ENCODE measurements at places on chromosomes 3 and 15.

DNA sequence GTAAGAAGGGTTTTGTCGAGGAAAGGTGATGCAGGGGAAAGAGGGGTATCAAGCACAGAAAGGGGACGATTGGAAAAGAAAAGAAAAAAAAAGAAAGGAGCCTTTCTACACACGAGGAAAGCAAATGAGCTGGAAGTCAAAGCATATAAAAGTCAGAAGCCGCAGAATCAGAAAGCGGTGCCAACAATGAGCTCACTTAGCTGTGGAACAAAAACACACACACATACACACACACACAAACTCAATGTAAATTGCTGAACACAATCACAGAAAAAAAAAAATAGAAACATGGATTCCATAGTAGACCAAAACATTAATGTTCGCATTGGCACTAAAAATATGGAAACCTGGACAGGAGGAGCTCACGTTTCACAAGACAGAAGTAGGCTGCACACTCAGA lies 63.4 kb upstream of the FEZF2 start:
- no peak for DNase-seq

GRCh38 chr15:47003568-47003967 lies 713.7 kb upstream of the SEMA6D start:
- no peak for DNase-seq

DNA sequence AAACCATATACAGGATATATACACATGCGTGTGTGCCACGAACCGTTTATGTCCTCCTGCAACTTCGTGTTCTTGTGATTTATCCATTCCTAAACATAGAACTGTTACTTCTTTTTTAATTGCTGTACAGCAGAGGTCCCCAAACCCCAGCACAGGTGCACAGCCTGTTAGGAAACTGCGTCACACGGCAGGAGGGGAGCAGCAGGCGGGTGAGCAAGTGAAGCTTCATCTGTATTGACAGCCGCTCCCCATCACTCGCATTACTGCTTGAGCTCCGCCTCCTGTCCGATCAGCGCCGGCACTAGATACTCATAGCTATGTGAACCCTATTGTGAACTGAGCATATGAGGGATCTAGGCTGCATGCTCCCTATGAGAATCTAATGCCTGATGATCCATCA lies 34.9 kb upstream of the NRROS start:
- peak; percentile 21 for DNase-seq

DNA sequence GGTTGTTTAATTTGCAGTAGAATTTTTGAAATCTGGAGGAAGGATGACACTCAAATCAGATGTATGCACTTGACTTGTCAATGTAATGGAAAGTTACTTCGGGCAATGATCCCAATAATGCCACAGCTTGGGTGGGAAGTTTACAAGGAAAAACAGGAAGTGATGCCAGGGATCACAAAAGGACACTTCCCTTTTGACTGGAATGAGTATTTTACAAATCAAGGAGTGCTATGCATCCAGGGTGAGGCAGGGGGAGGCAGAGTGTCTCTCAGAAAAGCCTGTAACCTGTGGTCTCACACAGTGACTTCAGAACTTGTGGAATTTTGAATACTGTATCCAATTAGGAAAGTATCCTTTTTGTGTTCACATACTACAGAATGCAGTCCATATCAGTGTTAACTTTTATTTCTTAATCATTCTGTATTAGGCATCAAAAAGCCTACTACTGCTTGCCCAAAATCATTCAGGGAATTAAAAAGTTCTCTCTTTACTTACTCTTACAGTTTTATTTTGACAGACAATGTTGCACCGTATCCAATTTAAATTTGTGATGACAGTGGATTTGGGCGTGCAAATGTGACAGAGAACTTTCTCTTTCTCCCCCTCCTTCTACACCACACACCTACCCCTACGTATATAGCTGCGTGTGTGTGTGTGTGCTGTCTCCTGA lies 445.1 kb downstream of the MECOM start:
- DNase-seq = no peak

DNA sequence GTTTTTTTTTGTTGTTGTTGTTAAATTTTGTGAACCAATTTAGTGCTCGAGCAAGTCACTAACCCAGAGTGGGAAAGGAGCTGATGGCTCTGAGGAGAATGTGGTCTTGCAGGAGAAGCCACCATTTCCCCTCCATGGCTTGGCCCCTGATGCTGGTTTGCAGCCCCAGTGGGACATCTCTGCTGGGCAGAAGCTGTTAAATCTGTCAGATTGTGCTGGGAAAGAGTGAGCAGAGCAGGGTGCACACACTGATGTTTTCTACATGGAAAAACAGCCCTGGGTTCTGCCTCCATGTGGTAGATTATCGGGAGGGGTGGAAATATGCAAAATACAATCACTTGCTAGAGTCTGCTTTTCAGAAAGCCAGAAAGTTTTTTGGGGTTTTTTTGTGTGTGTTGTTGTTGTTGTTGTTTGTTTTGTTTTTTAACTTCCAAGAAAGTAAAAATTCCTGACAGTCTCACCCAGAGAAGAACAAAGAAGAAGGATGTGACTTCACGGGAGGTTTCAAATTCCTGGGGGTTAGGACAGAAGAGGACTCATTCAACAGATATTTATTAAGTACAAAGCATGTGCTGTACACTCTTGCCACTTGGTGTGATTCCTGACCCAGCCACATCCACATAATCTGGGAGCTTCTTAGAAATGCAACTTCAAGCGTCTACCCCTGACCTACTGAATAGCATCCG lies 133.7 kb downstream of the FOXB1 start:
- DNase-seq = no peak

DNA sequence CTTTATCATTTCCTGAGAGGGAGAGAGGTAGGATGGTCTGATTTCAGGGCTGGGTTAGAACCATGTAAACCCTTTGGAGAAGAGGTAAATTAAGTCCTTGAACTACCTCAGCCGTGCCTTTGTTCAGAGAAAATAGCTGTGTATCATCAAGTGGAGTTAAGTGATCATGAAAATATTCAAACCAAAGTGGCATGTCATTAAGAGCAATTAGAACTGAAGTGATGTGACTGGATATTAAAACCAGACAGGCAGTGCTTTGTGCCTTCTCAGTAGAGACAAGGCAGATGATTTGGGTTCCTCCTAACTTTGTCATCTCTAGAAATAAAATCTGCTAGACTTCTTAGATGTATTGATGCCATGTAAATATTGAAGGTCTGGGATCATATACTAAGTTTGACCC lies 171.5 kb downstream of the IL5RA start:
- DNase-seq = no peak

DNA sequence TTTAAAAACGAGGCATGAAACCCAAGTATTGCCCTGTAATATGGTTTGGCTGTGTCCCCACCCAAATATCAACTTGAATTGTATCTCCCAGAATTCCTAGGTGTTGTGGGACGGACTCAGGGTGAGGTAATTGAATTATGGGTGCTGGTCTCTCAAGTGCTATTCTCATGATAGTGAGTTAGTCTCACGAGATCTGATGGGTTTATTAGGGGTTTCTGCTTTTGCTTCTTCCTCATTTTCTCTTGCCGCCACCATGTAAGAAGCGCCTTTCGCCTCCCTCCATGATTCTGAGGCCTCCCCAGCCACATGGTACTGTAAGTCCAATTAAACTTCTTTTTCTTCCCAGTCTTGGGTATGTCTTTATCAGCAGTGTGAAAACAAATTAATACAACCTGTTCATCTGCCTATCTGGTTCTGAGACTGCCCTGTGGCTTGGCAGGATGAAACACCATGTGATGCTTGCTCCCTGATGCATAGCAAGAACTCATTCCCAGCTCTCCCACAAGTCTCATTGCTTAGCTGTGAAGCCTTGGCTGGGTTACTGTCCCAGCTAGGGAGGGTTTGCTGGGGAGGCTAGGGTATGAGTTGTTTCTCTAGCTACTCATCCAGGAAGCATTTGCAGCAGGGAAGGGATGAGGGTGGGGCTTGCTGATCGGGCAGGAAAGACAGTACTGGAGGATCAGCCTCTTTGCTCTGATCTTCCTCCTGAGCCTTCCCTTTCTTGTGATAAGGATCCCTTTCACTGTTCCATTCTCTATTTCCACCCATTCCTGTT lies 3.7 kb upstream of the SQOR start:
- no peak for DNase-seq

DNA sequence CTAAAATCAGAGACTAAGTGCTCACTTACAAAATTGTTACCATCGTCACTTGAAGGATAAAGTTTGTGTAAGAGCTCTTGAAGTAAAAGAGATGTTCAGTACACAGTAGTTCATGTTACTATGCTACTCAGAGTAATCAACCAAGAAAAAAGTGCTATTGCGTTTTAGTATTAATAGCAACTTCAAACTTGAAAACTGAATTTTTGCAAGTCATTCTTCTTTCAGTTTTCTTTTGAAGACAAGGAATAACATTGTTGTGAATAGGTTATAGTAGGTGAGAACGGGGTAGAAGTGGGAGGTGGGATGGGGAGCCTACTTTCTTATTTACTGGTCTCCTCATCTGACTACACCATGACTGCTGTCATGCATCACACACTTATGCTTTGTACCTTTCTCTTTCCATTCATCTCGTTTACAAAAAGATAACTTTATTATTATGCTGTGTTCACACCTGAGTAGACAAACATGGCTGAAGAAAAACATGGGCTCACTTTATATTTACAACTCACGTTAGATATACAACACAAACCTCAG lies 39.3 kb upstream of the P3H2 start:
- DNase-seq = no peak

DNA sequence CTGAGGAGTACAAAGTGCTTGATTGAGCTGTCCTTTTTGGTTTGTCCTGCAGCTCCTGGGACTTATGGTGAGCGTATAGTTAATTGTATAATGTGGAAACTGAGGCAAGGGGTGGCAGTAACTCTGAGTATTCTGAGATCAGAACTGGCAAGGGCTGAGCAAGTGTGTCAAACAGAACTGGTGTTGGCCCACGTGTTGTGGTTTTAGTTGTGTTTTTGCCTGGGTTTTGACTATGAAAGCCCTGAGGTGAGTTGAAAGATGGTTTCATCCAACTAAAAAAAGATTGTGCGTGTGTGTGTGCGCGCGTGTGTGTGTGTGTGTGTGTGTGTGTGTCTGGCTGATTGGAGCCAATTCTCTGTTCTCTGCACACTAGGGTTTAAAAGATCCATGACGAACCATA lies 154.1 kb downstream of the EDEM1 start:
- no peak for DNase-seq

DNA sequence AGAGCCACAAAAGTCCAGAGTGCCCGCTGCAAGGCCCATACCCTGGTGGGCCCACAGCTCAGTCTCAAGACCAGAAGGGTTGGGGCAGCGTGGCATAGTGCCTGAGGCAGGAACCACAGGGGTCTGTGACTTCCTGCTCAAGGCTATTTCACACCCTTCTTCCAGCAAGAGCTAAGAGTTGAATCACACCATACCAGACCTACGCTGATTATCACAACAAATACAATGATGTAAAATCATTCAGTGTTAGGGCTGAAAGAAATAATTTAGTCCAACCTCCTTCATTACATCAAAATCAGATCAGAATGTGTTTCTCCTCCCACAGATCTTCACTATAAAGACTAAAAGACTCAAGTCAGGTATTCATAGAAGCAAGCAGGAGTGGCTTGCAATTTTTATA lies 27.8 kb upstream of the ST8SIA2 start:
- no peak for DNase-seq

DNA sequence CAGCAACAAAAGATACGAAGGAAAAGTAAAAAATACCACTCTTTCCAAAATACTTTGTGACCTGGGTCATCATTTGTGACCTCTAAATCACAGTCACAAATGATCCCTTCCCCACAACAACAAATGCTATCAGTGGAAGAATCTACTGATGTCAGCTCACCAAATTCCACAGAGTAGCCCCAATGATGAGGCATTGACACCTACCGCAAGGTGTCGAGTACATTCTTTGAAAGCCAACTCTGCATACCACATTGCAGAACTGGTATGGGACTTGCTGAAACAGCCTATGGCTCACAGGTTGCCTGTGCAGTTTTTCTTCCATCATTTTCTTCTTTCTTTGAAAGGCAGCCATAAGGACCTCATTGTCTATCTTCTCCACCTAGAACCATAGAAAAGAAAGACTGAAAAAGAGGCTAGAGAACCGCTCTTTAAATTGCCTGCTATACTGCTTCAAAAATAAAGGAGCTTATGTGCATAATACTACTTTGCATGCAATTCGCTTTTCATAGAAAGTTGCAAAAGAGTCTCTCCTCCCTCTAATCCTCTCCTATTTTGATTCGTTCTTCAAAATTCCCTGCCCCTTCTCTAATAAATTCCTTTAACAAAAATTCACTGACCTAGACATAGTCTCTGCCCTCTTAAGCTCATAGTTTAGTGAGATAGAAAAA lies 21.4 kb upstream of the KPNA1 start:
- no peak for DNase-seq

GRCh38 chr3:17423786-17424536 lies 318.5 kb downstream of the TBC1D5 start:
- DNase-seq = no peak

DNA sequence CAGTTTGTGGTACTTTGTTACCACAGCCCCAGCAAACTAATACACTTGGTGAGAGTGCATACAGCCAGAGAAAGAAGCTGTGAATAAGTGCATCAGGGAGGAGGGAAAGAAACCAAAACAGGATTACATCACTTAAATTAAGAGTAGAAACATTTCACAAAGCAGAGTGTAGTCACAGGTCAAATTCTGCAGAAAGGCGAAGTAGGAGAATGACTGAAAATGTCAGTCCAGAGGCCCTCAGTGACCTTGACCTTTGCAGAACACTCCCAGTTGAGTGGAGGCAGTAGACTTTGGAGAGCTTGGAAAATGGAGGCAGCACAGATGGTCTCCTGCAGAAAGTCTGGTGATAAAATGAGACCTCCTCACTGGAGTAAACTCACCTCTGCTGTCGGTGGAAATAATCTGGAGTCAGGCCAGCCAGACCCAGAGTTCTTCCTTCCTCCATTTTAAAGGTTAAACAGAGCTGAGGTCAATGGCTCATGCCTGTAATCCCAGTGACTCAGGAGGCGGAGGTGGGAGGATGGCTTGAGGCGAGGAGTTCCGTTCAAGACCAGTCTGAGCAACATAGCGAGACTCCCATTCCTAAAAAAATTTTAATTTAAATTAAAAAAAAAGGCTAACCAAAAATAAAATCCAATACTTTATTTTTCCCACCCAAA lies 5.0 kb downstream of the CD86 start:
- DNase-seq = no peak

- no peak for DNase-seq
These were observed 23.7 kb upstream of the TICRR start for GRCh38 chr15:89551550-89551949.

DNA sequence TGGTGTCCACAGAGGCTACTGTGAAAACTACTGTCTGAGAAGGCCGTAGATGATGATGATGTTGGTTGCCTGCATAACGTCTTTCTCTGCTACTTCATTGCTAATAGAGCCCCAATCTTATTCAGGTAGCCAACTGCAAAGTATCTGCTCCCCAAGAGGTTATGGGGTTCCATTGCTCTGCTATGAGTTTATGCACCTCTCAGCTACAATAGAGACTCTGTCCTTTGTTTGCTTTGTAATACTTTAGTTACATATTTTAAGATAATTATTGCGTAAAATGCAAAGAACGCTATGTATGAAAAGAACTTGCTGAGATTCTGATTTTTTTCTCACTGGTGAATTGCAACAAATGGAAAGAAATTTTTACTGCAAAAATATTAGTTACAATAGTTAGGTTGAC lies 27.8 kb upstream of the GMPPB start:
- DNase-seq = no peak

- no peak for DNase-seq
These were observed 14.1 kb downstream of the KCNMB3 start for GRCh38 chr3:179236669-179237301.

- no peak for DNase-seq
These were observed 244.4 kb downstream of the ADAMTSL3 start for GRCh38 chr15:83898361-83898760.

- no peak for DNase-seq
These were observed 16.9 kb upstream of the PRKCI start for GRCh38 chr3:170205302-170205701.

All from stimulated activated CD4-positive, alpha-beta T cell treated with anti-CD3 and anti-CD28 coated beads, TNF-alpha, amount 100 ng/mL, for 1 hour (primary cell).